ENCODE measurements at places on chromosomes 2 and 18. TPM values are rescaled to one million over a fixed set of nuclear protein-coding genes. Genes with fewer than 3 reads are reported as not detected.

- peak; percentile 91 for DNase-seq
- H3K4me1 ChIP-seq, result peaks cover 14% of the 10 kb centered on the region
- no peak overlapping the region for H3K4me3 ChIP-seq
Observed at GRCh38 chr2:215784371-215784783, 229.0 kb downstream of the MREG start.

KLF7 gene
- polyA plus RNA-seq, result 8.7 TPM

GRCh38 chr2:46700435-46700834 lies 215.2 kb downstream of the MCFD2 start:
- no peak overlapping the region for H3K27ac ChIP-seq
- H3K4me1 ChIP-seq, result peaks cover 5% of the 10 kb centered on the region
- DNase-seq, result no peak
- no peaks in the 10 kb centered on the region for H3K27me3 ChIP-seq

GRCh38 chr2:228594012-228594411 lies 412.5 kb upstream of the SPHKAP start:
- no peak overlapping the region for H3K27ac ChIP-seq
- H3K4me1 ChIP-seq, result no peaks in the 10 kb centered on the region
- DNase-seq, result no peak
- no peaks in the 10 kb centered on the region for H3K36me3 ChIP-seq

DNA sequence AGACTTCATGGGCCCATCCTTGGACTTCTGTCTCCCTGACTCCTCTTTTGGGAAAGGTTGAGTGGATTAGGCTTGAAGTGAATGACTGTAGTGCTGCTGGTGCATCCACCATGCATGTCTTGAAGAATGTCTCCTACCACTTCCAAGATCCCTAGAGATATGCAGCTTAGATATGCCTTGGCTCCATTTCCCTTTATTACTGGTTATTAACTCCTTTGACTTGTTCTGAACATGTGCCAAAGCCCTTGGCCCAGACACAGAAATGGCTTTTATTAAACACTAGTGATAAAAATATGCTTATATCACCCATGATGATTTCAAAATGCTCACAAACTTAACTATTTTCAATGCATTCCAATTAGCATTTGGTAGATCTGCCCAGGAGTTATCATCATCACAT lies 90.0 kb upstream of the SLC14A2 start:
- no peaks in the 10 kb centered on the region for H3K27me3 ChIP-seq
- H3K4me3 ChIP-seq, result no peak overlapping the region
- H3K36me3 ChIP-seq, result no peaks in the 10 kb centered on the region
- DNase-seq, result no peak
- peaks cover 9% of the 10 kb centered on the region for H3K4me1 ChIP-seq
